Activated T-helper 1 cell treated with Interleukin-2 at 50 U/mL for 16 hours (primary cell): ENCODE measurements at places on chromosomes 12 and 14.

DNA sequence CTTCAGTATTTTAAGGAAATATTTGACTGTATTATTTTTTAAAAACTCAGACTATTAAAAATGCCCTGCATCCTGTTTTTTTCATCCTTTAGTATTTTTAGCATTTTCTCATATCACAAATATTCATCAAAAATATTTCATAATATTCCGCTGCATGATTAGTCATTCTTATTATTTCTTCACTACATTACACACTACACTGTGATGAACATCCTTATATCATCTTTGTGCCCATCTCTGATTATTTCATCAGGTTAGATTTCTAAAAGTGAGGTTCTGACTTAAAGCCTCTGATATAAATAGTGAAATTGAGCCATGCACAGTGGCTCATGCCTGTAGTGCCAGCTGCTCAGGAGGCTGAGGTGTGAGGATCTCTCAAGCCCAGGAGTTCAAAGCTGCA lies 8.1 kb downstream of the COCH start:
- DNase-seq: no peak

GRCh38 chr12:6115389-6115788 lies 9.1 kb downstream of the VWF start:
- no peak for DNase-seq

- DNase-seq: no peak
Observed at GRCh38 chr14:75370416-75371205, 57.2 kb upstream of the JDP2 start.

- no peak for DNase-seq
Observed at GRCh38 chr12:45200491-45201043, 15.3 kb upstream of the ANO6 start.

- no peak for DNase-seq
Observed at GRCh38 chr12:119673634-119674033, 5.7 kb downstream of the PRKAB1 start.

- DNase-seq: peak; percentile 4
Observed at GRCh38 chr14:56119201-56119981, 1.2 kb downstream of the PELI2 start.

DNA sequence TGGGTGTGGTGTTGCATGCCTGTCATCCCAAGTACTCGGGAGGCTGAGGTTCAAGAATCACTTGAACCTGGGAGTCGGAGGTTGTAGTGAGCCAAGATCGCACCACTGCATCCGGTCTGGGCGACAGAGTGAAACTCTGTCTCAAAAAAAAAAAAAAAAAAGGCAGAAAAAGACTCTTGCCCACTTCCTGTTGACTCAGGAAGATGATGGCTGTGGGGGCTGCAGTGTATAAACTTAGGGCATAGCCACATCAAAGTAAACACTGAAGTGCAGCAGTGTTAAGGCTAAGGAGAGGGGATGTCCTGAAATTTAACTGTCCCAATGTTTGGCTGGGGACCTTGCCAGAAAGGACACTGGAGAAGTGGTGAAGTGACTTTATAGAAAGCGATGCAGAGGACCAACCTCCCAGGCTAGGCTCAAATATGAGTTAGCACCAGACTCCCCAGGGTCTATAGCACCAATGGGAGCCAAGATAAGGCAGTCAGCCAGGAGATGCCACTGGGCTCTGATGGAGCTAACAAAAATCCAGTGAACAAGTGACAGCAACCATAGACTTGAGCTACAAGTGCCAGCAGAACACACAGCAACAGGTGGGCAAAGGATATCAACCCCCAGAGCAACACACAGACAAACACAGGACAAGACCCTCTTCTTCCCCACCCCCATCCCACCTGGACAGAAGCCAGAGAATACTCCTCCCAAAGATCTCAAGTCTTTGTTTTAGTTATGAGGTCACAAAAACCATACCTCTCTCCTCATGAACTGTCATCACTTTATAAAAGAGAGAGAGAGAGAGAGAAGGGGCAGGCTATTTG lies 28.0 kb downstream of the NELL2 start:
- DNase-seq: peak; percentile 51

GRCh38 chr12:47651368-47652254 lies 54.2 kb downstream of the RPAP3 start:
- peak; percentile 5 for DNase-seq

DNA sequence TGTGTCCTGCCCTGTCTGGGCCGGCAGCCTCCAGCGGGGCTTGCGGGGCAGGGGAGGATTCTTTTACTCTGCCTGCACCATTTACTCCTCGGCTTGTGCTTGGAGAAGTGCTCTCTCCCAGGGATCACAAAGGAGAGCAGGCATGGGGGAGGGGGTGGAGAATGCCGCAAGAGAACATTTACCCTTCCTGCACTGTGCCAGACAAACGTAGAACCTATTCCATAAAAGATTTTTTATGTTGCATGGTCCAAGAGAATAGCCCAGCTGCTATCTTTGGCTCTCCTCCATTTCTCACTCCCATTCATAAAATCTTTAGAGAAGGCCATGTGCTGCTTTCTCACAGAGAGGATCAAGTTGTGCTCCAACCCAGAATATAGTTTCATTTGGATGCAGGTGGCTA lies 159.4 kb downstream of the SPTSSA start:
- no peak for DNase-seq

DNA sequence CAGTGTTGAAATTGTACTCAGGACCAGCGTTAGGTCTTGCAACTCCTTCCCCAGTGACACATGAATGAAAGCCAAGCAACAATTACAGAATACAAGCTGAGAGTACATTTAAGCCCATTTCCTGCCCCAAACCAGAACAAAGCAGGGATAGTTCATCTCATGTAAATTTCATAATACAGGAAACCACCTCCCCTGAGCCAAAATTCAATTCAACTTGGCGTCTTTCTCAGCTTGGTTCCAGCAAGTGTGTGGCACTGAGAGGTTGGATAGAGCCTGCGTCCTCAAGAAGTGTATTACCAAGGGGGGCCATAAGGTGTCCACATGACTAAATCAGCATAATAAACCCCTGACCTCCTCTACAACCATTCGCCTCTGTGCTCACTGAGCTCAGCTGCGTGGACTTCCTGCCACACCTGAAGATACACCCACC lies 278.9 kb upstream of the CRY1 start:
- DNase-seq: peak; percentile 5

DNA sequence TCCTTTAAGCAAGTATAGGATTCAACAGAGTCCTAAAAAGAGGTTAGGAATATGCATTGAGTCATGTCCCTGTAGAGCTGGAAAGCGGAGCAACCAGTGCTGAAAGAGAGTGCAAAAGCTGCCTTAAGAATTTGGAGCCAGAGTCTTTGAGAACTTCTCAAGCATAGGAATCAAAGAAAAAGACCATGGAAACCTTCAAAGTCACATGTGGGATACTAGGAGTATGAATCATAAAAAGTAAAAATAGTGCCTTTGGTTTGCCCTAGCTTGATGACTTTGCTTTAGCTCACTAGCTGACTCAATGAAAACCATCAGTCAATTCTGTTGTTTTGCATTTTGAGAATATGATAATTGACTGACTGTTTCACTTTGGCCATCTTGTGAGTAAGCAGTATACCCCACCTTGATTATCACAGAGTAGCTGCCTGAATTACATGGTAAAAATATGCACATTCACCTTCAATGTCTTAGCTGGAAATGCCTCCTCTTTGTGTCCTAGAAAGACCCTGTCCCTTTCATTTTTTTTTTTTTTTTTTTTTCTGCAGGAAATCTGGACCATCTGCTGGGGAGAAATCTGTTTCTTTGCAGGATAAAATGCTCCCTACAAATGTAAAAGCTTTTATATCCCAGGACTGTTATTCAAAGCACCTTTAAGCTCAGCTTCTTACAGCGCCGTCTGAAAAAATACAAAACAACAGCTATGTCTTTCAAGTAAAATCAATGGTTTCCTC lies 248.6 kb upstream of the KRR1 start:
- DNase-seq: no peak
